Caudate nucleus (tissue), 63 donors: ENCODE measurements at places on chromosomes 1 and 21.

DNA sequence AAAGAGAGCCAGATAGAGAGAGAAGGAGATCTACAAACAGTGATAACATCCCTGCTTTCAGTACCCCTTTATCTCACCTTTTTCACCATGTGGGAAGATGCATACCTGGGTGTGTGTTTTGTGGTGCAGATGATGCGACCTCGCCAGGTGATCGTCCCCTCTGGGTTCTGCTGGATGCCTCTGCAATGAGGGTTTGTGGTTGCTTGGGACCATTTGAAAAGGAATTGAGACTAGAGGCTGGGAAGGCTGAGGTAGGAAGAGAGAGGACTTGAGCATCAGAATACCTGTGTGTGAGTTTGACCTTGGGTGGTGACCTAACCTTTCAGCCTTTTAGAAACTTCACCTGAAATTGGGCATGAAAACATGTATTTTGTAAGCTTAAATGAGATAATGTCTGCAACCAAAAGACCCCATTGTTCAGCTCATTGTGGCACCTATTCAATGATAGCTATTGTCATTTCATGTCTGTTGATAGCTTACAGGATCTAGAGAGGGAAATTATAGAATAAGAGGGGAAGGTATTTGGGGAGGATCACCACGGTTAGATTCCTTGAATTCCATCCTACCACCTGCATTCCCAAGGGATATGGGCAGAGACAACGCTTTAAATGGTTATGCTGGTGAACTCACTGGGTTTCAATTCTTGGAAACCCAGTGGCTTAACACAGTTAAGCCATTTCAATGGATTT, 125.7 kb downstream of the IGSF21 start:
- no peak for DNase-seq

DNA sequence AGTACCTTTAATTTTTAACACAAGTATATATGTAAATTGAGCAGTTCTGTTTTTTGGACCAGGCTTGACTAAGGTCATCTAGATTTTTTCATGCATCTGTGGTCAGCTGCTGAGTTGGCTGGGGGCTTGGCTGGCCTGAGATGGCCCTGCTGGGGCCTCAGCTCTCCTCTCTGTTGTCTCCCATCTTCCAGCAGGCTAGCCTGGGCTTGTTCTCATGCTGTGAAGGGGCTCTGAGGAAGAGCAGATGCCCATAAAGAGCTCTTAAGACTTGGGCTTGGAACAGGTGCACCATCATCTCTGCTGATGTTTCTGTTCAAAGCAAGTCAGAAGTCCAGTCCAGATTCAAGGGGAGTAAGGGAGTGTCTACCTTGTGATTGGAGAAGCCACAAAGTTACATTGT, 51.2 kb upstream of the TNR start:
- DNase-seq = no peak

GRCh38 chr1:6184083-6184783, 4.1 kb upstream of the CHD5 start:
- DNase-seq = no peak

- DNase-seq = no peak
Observed at GRCh38 chr1:243471754-243472745, 216.2 kb downstream of the SDCCAG8 start.

GRCh38 chr1:161119092-161119903, 1.4 kb downstream of the NIT1 start:
- DNase-seq = no peak

- DNase-seq = no peak
Observed at GRCh38 chr21:45227735-45228134, 60.0 kb downstream of the POFUT2 start.

DNA sequence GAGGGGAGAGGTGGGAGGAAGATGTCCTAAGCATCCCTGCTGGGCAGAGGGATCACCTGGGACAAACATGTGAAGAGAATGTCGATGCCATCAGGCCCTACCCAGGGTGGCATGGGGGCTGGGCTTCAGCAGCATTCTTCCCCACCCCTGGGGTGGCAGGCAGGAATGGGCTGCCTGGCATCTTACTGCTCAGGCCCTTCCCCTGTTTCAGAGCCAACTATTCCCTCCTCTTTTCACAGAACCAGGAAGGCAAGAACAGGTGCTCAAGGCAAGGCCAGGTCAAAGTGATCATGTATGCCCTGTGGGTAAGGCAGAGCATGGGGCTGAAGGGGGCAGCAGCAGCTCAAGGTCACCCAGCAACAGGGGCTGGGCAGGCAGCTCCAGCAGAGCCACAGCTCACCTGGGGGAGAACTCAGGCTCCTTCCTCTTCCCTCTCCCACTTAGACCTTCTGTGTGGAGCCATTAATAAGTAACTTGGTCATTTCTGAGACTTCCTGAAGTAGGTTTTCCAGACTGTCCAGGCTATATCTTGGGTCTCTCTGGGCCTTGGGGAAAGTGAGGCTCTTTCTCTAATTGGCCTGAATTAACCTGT, 56.4 kb downstream of the ELK4 start:
- no peak for DNase-seq

- no peak for DNase-seq
Observed at GRCh38 chr1:185741551-185741950, 7.4 kb downstream of the HMCN1 start.

GRCh38 chr1:53733975-53734649, 4.9 kb downstream of the GLIS1 start:
- DNase-seq = no peak

DNA sequence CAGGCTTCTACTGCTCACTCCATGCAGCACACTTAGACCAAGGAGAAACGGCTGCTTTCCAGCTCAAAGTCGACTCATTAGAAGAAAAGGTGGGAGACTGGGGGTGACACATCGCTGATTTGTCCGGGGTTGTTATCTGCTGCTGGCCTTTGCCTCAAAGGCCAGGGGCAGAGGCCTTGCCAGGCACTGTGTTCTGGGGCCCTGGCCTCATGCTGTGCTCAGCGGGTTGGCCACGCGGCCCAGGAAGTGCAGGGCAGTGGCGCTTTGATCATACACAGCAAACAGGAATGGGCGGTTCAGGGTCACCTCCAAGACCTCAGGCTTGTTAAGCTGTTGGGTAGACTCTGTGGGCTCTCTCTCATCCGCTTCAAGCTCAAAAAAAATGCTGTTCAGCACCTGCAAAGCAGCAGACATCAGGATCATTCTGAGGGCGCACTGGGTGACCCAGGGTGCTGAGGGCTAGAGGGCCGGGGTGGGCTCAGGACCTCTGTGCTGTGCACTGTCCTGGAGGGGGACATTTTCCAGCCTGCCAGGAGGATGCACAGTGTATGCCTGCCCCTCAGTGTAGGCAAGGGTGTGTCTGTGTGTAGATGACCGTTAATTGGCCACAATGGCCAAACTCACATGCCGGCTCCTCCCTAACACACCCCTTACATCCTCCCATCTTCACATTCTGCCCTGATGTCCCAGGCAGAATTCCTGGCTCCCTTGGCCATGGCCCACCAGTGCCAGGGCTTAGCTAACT, 10.8 kb downstream of the AGT start:
- DNase-seq = no peak

DNA sequence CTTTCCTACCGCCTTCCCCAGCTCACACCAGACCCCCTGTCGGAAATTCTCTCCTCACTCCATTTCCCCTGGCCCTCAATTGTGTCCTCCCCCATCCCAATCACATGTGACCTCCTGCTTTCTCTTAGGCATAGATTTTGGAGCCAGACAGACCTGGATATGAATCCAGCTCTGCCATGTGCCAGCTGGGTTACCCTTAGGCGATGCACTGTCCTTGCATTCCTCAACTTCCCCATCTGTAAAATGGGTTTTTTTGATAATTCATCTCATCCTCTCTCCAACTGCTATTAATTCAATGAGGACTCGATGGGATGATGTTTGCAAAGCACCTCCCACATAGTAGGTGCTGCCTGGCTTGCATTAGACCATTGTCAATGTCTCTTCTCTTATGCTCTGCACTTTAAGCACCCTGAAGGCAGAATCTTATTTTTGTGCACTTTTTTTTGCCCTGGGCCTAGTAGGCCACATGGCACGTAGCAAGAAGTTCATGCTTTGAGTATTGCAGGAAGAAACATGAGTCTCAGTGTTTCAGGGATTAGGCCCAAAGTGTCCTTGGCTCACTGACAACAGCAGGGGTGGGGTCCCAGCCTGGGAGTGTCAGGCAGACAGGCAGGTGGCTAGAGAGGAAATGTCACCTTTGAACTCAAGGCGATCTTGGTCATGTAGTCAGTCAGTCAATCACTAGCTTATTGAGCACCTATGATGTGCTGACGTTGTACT, 47.6 kb downstream of the TAS1R2 start:
- no peak for DNase-seq

DNA sequence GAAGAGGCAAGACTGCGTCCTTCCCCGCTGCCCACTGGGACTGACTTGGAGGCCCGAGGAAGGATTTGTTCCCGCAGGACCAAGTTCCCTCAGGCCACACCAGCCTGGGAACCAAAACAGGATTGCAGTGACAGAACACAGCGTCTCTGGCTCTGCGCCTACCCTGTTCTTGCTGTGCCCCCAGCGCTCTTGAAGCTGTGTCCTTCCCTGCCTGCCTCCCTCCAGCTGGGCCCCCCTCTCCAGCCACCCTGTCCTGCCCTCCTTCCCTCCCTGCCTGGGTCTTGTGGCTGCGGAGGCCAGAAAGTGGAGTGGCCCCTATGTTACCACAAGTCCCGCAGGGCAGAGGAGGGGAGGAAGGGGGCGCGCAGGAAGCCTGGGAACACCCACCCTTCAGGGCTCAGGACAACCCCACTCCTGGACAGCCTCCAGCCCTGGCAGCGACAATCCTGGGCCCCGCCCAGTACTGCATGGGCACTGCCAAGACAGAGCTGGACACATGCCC, 164.9 kb downstream of the DYRK1A start:
- DNase-seq = peak; percentile 20

DNA sequence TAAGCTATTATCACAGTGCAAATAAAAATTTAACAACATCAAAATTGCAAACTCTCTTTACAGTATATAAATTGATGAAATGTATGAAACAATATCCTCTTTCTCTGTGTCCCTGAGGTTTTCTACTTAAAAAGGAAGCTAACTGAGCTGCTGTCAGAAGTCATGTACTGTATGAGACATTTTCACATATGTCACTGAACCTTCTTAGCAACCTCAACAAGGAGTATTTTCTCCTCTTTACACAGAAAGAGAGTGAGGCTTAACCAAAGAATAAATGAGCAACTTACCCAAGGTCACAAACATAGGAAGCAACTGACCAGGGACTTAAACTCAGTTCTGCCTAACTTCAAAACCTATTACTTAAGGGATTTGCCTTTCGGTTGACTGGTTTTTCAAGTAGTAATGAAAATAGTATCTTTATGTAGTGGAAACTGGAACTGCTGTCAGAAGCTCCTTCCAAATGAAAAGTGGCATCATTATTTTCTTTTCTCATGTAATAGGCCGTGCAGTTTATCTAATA, 288.9 kb downstream of the LRRIQ3 start:
- DNase-seq = no peak

GRCh38 chr1:219669042-219669441, 56.1 kb upstream of the ZC3H11B start:
- no peak for DNase-seq

GRCh38 chr1:94092210-94092613, 28.7 kb downstream of the ABCA4 start:
- peak; percentile 7 for DNase-seq

DNA sequence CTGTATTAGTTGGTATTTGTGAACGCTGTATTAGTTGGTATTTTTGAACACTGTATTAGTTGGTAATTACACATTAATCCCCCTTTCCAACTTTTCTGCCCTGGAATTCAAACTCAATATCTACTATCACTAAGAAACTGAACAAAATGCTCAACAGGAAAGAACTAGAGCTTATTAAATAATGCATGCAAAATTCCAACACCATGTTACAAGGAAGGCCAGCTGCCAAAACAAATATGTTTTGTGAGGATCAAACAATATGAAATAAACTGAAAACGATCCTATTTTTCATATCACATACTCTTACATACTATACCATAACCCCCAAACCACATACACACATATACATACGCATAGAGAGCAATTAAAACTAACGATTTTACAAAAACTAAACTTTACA, 104.9 kb downstream of the CDC42BPA start:
- no peak for DNase-seq

DNA sequence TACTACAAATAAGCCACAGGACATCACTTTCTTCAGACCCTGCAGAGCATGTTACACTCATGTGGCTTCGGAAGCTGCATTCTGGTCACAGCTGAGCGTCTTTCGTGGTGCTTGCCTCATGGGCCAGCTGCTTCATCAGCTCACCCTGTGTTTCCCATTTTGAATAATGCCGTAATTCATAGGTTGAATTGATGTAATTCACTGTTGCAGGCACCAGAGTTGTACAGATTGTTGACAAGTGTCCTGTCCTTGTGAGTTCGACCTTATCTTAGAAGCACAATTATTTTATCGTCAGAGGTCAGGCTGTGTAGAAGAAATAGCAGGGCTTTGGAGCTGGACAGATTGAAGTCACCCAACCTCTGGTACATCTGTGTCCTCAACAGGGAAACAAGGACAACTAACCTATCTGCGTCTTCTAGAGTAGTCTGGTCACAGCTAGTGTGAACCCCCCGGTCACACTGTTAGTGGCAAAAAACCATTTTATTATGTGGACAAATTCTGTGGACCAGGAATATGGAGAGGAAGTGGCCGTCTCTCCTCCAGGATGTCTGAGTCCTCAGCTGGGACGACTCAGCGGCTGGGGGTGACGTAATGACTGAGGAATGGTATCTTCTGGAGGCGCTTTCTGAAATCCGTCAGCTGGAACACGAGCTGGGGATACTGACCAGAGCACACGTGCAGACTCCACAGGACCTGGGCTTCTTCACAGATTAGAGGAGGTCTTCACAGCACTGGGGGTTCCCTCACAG, 17.8 kb downstream of the PKNOX1 start:
- no peak for DNase-seq

DNA sequence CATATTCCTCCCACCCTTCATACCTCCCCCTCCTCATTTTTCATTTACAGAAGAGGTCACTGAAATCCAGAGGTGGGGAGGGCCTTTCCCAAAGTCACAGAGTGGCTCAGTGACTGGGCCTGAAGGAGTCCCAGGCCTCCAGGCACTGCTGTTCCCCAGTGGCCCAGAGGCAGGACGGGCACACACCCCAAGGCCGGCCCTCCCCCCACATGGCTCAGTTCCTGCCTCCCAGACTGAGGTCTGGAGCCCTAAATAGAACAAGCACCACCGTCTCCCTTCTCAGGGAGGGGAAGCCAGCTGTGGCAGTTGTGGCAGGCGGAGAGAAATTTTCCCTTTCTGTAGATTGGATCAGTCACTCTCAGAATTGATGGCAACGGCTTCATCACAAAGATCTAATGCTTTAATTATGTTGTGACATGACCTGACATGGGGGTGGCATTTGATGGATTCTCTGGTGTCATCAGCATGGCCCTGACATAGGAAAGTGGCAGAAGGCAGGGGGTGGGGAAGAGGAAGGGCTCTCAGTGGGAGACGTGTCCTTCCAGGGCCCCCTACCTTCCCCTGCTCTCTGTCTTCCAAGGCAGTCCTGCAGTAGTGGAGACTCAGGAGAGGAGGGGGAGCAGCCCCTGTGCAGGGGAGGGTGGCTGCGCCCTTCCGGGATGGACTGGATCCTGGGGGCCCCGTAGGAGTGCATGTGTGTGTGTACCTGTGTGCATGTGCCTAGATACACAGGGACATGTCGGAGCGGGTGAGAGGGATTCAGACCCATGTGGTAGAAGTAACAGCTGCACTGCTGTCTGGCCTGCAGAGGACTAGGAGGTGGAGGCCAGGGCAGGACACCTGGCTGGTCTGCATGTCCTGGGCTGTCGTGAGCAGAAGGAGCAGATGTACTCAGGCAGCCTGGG, 41.2 kb upstream of the FOXO6 start:
- DNase-seq = no peak
